Skeletal muscle cell (primary cell): ENCODE measurements at places on chromosomes 12 and 14.

DNA sequence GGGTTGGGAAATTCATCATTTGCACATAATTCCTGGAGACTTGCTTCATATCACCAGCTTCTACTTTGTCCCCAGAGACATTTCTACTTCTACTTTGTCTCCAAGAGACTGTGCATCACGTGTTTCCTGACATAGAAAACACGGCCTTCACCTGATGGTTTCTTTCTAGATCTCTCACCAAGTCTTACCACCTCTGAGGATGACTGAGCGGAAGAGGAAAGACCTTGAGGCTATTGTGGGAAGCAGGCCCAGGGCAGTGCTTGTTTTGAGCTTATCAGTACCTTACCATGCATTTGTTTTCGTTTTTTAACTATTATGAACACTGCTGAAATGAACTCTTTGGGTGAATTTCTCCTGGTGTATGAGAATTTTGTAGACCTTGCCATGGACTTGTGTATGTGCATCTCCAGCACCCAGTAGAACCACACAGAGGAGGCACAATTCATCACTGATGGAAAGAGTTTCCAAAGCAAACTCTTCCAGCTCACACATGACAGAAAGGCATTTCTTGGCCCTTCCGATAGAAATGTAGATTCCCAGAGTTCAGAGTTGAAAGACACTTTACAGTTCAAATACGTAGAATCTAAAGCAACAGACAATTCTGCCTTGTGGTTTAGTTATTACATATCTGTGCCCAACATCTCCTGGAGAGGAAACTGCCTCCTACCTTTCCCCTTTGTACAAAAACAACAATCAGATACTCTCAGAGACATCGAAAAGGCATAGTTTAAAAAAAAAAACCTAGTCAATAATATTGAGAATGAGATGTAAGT lies 434.7 kb downstream of the FUT8 start:
- no peak for DNase-seq

DNA sequence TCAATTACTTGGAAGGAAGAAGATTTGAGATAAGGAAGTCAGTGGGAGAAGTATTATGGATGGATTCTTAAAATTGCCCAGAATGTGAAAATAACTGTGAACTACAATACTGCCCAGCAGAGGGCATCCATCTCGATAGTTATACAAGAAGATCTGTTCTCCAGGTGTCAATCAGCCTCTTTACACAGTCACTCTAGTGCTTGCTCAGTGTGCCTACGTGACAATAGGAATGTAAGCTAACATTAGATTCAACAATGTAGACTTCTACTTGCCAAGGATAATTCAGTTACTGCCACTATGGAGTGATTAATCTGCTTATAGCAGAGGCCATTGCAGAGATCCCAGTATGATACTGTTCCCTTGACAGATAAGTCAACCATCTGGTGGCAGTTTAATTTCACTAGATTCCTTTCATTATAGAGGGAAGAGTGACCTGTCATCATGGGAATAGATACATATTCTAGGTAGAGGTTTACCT lies 10.6 kb upstream of the MAP4K5 start:
- no peak for DNase-seq

GRCh38 chr14:79764323-79764722 lies 447.0 kb downstream of the DIO2 start:
- no peak for DNase-seq

- DNase-seq = no peak
Observed at GRCh38 chr12:28032811-28033537, 60.4 kb upstream of the PTHLH start.

- DNase-seq = no peak
Observed at GRCh38 chr12:49043856-49044258, 16.7 kb downstream of the KMT2D start.

DNA sequence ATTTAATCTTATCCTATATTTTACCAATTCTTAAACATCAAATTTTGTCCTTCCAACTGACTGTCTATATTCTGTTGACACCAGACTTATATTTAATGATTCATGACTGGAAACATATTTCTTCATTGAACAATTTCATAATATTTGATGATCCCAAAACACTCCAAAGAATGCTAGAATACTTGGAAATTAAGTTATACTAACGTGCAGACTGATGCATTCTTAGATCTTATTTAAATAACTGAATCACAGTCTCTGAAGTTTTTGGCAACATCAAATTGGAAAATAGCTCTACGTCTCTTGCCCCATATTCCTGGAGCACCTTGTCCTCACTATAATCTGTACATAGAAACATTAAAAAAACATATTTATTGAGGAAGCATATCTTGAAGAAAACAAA lies 127.4 kb downstream of the HMGA2 start:
- no peak for DNase-seq

DNA sequence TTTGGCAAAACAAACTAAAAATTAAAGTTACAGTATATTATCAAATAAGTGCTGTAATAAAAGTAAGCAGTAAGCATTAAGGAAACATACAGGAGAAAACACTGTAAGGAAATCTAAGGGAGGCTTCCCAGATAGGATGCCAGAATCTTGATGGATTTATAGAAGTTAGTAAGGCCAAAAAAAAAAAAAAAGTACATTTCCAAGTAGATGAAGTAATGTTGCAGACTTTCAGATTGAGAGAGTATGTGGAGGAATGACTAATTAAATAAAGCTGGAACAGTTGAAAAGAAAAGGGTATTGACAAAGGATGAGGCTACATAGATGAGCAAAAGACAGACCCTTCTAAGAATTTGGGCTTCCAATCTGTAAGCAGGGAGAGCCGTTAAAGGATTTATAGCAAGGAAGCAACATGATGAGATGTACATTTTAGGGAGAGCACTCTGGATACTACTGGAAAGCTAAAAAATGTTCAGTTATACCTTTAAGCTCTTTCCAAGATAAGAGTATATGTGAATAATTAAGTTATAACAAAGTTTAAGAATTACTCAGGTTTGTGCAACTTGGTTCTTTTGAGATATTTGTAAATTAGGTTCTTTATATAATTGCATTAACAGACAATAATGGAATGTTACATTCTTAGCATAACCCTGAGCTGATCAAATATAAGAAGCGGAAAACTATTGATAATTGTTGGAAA lies 87.5 kb upstream of the MON2 start:
- peak; percentile 4 for DNase-seq

DNA sequence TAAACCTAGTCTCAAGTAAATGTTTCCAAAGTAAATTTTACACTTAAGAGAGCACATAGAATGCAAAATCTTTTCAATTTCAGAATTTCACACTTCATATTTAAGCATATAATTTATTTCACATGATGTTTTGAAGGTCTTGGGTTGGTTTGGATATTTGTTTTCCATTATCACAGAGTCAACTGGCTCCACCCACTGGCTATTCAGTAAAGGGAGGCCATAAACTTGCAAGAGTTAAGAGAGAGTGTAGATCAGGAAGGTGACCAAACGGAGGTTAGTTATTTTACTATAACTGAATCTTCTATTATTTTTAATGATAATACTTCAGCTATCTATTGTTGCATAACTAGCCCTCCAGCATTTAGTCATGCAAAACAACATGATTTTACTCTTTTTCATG lies 6.2 kb upstream of the CPNE8 start:
- DNase-seq = no peak

- DNase-seq = no peak
Observed at GRCh38 chr12:8508223-8508622, 5.1 kb upstream of the CLEC4D start.

DNA sequence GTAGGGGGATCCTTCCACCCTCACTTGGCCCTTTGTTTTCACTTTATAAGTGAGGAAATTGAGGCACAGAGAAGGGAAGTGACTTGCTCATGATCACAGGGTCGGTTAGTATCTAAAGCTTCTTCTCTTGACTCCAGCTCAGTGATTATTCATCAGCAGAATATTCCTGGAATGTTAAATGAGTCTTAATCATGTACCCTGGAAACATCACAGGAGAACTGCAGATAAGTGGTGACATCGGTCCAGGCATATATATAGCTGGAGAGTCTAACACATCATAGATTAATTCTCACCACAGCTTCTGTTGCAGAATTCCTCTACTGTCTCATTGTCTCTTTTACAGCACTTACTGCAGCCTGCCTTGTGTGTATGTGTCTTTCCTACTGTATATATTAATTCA lies 69.9 kb downstream of the PAH start:
- no peak for DNase-seq

- peak; percentile 75 for DNase-seq
Observed at GRCh38 chr14:68440820-68441219, 352.0 kb downstream of the ZFP36L1 start.

GRCh38 chr12:132170094-132170636 lies 25.9 kb downstream of the NOC4L start:
- DNase-seq = peak; percentile 51

DNA sequence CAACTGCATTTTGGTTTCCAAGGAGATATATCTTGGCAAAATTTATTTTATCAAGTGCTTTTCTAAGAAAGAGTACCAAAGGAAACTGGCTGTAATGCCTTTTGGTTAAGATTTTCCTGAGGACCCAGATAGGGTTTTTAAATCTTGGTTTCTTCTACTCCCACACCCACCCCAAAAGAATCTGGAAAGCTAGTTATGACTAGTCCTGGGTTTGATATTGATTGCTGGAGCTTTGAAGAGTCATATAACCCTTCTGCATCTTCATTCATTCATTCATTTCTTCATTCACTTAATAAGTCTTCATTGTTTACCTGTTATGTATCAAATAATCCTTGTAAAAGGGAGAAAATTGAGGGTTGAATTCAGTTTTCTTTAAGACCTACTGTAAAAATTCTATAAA lies 425.2 kb downstream of the PCNX1 start:
- DNase-seq = no peak

GRCh38 chr14:64722842-64723447 lies 18.7 kb downstream of the PLEKHG3 start:
- DNase-seq = no peak
